ENCODE measurements at places on chromosomes 6 and 20.

DNA sequence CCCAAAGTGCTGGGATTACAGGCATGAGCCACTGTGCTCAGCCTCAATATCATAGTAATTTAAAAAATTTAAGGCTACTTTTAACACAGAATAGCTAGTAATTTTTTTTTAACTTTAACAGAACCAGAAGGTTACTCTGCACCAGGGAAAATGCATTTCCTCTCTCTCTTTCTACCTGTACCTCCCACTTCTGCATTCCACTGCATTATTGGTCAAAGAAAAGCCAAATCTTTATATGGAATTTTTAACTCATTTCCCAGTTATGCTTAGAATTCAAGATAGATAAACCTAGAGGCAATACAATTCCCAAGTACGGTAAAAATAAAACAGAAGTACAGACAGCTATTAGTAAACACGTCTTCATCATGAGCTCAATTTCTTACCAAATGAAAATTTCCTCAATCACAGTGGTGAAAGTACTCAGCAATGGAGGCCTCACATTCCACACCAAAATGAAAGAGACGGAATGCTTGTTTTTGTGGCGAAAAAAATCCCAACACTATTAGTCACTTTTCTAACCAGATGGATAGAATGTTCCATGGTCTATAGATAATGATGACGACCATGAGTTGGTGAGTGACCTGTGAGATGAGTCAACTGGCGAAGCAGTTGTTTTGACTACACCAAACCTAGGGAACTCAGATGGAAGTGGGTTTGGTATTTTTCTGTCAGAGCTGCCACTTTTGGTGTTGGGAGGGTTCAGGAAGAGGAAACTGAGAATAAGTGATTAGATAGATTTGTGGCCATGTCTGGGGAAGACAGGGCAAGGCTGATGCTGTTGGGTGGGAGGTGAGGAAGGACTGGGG is 104.7 kb upstream of the SGK1 start:
- peak; percentile 95 for DNase-seq

- DNase-seq: no peak
Observed at GRCh38 chr20:43766385-43766784, 39.6 kb upstream of the GTSF1L start.

- no peak for DNase-seq
Observed at GRCh38 chr20:41939659-41940058, 321.5 kb upstream of the CHD6 start.

DNA sequence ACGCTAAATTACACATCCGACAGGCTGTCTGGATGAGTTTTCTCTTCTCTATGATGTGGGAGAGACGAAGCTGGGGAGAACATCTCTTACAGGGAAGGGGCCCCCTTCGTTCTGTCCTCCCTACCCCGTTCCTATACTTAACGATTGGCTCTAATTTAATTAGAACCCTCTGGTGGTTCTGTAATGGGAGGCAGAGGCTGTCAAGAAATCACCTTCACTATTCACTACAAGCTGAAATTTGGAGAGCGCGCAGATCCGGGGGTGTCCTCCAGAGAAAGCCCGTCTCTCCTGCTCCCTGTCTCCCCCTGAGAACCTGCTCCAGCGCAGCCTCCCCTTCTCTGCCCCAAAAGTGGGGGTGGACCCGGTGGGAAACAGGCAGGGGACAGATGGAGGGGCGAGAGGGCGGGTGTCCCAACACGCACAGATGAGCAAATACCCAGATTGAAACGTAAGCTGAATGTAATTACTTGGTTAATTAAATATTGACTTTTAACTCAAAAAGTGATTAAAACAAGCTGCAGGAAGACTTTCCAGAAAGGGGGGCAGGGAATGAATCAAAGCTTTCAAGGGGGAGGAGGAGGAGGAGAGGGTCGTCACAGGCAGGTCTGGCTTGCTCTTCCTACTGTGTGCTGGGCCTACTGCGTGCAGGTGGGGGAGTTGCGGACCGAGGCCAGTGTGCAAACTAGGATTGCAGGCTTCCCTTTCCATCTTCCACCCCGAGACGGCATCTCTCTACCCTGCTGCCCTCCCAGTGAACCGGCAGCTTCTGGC is 1.3 kb downstream of the SULF2 start:
- no peak for DNase-seq

DNA sequence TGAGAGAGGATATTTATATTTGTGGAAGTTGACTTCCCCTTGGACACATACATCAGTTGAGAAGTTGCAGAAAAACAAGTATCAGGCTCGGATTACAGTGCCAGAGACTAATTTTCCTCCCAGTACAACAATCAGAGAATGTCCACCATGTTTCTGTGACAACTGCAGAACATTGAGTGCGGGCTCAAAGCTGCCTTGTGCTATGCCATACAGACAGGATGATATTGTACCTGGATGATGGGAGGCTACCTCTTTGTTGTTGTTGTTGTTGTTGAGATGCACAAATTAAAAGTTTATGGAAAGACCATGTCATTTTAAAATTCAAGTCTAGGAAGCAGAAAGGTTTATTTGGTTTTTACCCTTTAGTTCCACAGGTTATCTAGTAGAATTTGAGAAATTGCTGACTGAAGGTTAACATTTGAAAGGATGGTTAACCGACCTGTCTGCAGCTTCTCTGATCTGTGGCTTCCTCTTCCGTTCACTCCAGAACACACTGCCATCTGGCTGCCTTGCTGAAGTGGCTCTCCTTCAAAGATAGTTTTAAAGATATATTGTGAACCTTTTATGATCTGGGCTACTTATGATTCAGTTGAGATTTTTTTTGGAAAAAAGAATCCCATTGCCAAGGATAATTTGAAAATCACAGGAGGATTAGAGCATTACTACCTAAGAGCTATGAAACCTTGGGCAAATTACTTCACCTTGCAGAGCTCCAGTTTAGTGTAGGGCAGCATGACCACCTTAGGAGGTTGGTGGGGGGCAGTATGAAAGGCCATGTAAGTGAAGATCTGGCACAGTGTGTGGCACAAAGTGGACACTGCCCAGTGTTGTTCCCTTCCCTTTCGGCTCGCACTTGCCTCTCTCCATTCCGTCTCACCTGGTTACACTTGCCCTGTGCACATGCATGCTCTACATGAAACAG is 15.9 kb downstream of the TMEM200A start:
- DNase-seq: no peak

DNA sequence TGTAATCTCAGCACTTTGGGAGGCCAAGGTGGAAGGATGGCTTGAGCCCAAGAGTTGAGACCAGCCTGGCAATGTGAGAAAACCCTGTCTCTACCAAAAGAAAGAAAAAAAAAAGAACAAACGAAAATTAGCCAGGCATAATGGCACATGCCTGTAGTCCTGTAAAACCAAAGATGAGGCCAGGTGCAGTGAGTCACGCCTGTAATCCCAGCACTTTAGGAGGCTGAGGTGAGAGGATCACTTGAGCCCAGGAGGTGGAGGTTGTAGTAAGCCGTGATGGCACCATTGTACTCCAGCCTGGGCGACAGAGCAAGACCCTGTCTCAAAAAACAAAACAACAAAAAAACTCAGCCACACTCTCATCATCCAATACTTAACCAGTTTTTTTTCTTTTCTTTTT is 32.5 kb upstream of the KIF3B start:
- DNase-seq: no peak

DNA sequence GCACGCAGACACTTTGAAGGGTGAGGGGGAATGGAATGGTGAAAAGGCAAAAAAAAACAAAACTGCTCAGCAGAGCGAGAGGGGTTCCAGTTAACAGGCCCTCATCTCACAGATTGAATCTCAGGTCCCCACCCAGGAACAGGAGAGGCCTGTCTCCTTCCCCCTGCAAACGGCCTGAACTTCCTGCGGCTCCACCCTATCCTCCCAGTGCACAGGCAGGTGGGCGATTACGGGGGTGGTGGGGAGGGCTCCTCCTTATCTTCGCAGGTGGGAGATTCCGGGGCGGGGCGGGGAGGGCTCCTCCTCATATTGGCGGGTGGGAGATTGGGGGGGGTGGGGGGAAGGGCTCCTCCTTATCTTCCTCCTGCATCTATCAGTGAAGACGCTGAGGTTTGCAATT is 129.0 kb downstream of the SOX4 start:
- no peak for DNase-seq
